ENCODE measurements at places on chromosomes 7 and 10.

DNA sequence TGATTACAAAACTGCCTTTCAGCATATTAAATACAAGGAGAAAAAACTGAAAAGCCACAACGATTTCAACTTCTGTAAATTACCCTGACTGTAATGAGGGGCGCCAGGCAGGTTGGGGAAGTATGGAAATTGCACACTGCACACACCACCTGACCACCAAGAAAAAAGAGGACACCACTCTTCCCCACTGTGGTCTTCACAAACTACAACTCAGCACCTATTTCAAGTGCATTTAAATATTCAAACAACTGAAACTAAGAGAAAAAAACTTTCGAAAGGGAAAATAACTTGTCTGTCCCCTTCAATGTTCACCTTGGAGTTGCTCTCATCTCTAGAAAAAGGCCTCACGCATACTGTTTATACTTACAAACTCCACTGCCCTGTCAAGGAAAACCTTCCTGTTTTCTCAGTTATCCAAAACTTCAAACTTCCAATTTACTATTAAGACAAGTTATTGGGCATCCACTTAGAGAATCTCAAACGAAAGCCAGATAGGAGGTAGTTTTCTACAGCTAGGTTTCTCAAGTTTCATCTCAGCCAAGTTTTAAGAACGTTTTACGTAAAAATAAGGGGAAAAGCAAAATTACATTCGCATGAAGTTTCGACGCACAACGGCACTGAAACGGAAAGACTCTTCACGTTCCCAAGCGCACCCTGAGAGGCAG lies 1.4 kb downstream of the LARP4B start:
- DNase-seq = no peak

- peak; percentile 86 for DNase-seq
Measured at GRCh38 chr7:18829858-18830285, 287.6 kb downstream of the TWIST1 start.

DNA sequence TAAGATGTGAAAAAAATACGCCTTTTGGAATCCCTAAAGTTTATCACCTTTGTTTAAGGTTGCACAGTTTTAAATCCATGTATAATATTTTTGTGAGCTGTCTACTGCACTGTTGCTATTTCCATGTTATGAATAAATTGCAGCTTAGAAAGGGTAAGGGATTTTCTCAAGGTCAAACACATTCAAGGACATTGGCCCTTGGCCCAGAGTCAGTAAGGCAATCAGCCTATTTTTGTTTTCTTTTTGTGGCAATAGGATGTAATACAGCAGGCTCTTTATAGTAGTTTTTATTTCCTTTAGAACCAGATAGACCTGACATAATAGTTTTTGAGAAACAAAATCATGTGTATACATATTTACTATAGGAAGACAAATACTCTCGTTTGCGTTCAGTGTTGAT lies 219.8 kb downstream of the ACTR3B start:
- no peak for DNase-seq

- no peak for DNase-seq
Measured at GRCh38 chr7:158805937-158806336, 23.4 kb downstream of the ESYT2 start.

- DNase-seq = no peak
Measured at GRCh38 chr10:70126700-70127395, 5.8 kb downstream of the AIFM2 start.

- DNase-seq = peak; percentile 12
Measured at GRCh38 chr7:7978860-7979259, 10.3 kb downstream of the GLCCI1 start.

DNA sequence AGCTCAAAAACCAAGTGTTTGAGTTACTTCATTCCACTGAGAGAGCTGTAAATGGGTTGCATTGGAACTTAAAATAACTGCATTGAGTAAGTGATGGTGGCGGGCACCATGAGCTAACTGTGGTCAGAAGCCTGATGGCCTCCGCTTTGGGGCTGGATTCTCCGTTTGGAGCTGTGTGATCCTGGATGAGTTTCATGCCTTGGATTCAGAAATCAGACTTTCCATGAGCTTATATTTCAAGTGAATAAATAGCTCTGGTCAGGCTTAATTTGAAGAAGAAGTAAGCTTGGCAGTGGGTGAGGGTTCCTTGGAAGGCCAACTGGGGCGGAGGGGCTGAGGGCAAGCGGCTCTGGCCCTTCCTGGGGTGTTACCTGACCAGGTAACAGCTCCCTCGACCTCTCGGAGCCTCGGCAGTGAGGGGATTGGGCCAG lies 5.6 kb downstream of the HTRA1 start:
- DNase-seq = no peak

DNA sequence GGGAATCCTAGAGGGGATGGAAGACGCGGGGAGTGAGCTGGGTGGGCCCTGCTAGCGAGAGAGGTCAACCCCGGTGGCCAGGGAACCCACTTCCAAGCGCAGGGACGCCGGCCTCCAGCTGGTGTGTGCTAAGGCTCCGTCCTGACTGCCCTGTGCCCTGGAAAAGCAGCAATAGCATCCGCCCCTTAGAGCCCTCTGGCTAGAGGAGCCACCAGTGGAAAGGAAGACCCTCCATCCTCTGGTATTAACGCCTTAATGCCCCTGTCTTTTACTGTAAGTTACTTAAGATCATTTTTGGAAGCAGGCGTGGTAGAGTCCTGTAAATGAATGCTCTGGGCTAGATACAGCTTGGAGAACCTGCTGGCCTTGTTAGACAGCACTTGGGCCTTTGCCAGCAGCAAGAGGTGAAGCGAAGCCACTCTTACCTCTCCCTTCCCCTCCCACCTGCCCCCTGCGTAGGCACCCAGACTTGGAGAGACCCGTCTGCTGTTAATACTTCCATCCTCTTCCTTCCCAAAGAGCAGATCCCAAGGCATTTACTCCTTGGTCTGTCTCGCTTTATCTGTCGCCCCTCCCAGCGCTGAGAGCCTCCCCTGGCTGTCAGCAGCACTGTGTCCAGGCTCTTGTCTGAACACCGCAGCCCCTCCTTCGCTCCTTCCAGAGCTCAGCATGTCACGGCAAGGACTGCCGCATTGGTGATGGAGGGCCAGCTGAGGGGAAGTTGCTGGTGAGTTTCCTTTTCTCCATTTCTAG lies 4.6 kb downstream of the REPIN1 start:
- DNase-seq = no peak

- DNase-seq = no peak
Measured at GRCh38 chr7:11485636-11486035, 346.4 kb downstream of the THSD7A start.

DNA sequence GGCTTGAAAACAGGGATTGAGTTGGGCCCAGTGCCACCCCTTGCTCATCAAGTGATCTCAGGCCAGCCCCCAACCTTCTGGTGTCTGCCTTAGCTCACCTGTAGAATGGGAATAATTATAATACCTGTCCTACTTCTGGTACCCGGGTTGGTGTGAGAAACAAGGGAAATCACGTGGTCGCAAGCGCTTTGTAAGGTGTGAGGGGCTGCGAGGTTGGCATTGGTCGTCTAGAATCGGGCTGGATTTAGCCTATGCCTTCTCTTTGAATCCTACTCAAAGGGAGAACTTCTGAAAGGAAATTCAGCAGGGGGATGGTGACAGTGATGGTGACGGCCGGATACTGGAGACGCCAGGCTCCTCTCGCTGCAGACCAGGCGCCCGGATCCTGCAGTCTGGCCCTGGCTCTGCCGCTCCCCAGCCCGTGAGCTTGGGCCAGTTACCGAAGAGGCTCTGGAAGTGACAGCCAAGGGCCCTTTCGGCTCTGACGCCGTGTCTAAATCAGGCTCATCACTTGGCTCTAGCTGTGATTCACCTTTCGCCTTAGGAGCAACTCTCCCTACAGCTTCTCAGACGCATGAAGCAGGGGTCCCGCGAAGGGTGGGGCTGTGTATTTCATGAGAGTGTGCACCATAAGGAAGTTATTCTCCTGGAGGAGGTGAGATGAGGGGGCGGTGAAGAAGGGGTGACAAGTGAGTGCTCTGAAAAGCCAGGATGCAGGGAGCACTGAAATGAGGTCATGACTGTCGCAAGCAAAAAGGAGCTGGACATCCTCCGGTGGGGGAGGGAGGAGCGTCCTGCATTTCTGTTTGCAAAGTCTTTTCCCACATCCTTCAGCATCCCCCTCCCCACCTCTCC lies 4.0 kb upstream of the CREB5 start:
- no peak for DNase-seq

DNA sequence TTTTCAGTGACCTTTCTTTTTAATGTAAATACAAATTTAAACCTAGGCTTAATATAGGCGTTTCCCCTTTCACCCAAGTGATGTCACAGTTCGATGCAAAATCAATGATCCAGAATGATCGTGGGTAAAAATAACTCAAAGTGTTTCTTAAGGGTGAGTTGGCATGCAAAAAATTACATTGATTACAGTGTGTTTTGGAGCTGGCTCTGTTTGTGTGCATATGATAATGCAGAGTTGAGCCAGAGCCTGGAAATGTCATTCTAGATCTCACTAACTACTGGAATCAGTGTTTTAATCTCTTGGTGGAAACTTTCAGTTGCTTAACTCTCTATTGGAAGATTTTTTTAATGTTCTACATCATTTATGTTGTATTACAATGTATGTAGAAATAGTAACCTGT lies 72.5 kb upstream of the MXI1 start:
- DNase-seq = no peak

DNA sequence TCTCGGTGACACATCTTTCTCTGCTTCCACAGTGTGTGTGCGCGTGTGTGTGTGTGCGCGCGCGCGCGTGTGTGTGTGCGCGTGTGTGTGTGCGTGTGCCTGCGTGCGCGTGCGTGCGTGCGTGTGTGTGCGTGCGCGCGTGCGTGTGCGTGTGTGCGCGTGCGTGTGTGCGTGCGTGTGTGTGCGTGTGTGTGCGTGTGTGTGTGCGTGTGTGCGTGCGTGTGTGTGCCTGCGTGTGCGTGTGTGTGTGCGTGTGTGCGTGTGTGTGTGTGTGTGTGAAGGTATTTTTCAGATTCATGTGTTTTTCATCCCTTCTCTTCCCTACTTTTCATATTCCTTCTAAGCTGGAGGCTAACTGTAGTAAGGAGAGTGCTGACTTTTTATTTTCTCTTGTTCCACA lies 148.4 kb downstream of the CREB5 start:
- no peak for DNase-seq

GRCh38 chr7:6613706-6614105 lies 1.7 kb upstream of the ZNF853 start:
- DNase-seq = no peak

GRCh38 chr10:97095701-97096260 lies 90.0 kb downstream of the SLIT1 start:
- DNase-seq = no peak

GRCh38 chr10:99927721-99928280 lies 81.9 kb downstream of the DNMBP start:
- DNase-seq = no peak

DNA sequence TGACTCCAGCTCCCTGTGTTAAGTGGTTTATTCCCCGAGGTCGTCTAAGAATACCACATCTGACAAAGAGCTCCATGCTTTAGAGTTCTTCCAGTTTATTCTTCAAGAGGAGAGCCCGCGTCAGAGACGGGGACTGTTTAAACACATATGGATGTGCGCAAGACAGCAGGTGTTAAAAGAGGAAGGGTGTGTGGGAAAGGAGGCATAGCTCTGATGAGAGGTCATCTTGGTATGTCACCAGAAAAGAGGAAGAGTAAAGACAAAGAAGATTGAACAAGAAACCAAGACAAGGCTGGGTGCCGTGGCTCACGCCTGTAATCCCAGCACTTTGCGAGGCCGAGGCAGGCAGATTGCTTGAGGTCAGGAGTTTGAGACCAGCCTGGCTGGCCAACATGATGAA lies 258.7 kb downstream of the CCDC3 start:
- no peak for DNase-seq

DNA sequence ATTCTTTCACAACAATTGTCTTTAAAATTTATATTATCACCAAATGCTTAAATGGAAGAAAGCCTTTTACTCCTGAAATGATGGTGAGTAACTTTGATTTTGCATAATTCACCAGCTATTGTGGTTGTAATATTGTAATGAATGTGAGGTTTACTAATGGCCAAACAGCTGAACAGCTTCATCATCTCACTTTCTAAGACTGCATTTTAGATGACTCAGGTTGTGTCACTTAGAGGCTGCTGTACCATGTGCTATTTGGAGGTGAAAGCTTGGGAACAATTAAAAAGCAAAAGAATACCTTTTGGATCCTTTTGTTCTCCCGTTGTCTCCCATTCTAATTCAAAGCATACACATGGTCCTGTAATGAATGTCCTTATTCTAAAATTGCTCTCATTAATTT lies 604.0 kb upstream of the PFKP start:
- no peak for DNase-seq

- no peak for DNase-seq
Measured at GRCh38 chr7:121343302-121343701, 14.5 kb downstream of the WNT16 start.

- DNase-seq = no peak
Measured at GRCh38 chr7:68734431-68734830, 863.8 kb upstream of the AUTS2 start.

- DNase-seq = no peak
Measured at GRCh38 chr7:40244226-40244625, 109.4 kb downstream of the SUGCT start.
